Stimulated activated CD4-positive, alpha-beta T cell treated with anti-CD3 and anti-CD28 coated beads, Interleukin-1b, Interleukin-23, amount 100 ng/mL, for 4 hours (primary cell): ENCODE measurements at places on chromosomes 13 and 19.

DNA sequence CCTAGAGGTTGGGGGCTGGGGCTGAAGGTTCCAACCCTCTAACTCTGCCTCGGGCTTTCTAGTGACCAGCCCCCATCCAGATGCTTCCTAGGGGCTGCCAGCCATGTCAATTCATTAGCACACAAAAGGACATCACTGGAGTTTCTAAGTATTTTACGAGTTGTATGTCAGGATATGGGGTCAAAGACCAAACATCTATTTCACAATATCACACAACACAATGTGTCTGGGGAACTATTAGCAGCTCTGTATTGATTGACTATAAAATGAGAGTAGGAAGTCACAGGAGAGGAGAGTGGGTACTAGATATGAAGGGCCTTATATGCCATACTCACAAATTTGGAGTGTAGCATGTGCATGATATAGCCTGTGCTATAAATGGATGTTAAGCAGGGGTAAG, 42.1 kb downstream of the LPAR6 start:
- DNase-seq = no peak

GRCh38 chr19:34236035-34236987, 18.0 kb upstream of the GARRE1 start:
- no peak for DNase-seq

GRCh38 chr19:55245236-55245904, 13.4 kb downstream of the PPP6R1 start:
- no peak for DNase-seq

- no peak for DNase-seq
These were observed 20.4 kb downstream of the CLEC11A start for GRCh38 chr19:50743537-50743936.

- DNase-seq = no peak
These were observed 46.3 kb downstream of the BRD4 start for GRCh38 chr19:15285896-15286591.

GRCh38 chr13:101474419-101474957, 22.0 kb downstream of the ITGBL1 start:
- no peak for DNase-seq

DNA sequence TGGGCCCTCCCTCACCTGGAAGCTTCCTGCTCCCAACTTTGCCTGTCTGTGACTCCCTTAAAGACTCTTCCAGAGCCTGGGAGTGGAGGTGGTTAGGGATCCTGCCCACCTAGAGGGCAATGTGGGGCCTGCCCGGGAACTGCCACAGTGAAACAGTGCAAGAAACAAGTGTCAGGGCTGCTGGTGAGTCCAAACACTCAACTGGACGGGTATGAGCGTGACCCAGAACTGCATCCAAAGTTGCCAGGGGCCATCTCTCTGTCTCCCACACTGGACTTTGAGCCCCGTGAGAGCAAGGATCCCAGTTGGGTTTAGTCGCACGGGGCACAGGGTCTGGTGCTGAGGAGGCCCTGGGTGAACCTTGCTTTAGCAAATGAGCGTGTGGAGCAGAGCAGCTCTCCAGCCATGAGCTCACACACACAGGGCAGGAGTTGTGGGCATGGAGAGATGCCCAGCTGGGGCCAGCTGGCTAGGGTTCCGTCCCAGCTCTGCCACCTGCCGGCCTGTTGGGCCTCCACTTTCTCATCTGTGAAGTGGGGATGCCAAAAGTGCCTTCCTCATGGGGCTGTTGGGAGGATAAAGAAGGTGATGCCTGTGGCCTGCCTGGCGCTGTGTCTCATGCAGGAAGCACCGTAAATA, 2.8 kb upstream of the NUMBL start:
- no peak for DNase-seq

DNA sequence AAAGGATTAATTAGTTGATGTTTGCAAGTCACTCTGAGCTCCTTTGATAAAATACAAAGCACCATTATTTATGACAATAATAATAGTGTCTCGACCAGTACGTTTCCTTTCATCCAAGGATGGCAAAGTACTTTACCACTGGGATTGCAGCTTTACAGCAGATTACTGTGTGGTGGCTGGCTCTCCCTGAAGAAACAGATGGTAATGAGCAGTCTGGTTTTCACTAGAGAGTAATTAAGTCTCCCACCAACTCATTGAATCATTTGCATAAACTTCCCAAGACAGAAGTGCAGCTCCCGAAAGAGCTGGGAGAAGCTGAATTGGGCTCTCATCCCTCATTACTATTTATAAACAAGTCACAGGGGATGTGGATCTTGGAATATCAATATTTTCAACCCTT, 48.7 kb downstream of the KLF5 start:
- no peak for DNase-seq

GRCh38 chr13:94667190-94667589, 45.2 kb downstream of the SOX21 start:
- no peak for DNase-seq

- no peak for DNase-seq
These were observed 10.2 kb upstream of the JSRP1 start for GRCh38 chr19:2266183-2266993.

DNA sequence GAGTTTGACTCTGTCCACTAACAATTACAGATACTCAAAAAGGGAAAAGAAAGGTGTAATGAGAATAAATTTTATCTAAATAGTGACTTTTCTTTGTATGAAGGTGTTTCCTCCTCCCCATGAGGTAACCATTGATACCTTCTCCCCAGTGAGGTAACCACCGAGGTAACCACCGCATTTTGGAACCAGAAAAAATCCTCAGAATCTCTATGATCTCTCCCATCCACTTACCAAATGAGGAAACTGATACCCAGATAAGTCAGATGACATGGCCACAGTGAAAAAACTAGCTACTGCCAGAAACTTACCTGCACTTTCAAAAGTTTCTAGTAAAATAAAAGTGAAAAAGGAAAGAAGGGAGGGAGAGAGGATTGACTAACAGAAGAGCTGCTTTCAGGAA, 124.0 kb upstream of the FNDC3A start:
- no peak for DNase-seq

GRCh38 chr13:36412736-36413135, 19.6 kb upstream of the CCNA1 start:
- DNase-seq = no peak

GRCh38 chr19:30848636-30849425, 476.6 kb downstream of the ZNF536 start:
- no peak for DNase-seq

DNA sequence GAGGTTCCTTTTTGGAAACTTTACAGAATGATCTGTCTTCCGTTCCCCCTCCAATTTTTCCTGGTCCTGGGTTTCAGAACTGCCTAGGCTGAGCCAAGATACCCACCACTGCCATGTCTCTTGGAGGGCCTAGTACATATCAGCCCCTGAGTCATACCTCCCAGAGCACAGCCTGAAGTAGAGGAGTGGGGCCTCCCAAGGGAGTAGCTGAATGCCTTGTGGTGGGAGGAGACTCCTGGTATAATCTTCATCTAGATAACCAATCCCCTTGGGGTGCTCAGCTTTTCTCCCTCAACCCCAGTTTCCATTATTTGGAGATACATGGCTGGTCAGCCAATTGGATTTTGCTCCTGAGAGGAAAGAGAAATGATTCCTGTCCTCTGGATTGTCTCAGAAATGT, 30.3 kb downstream of the ZNF763 start:
- no peak for DNase-seq

DNA sequence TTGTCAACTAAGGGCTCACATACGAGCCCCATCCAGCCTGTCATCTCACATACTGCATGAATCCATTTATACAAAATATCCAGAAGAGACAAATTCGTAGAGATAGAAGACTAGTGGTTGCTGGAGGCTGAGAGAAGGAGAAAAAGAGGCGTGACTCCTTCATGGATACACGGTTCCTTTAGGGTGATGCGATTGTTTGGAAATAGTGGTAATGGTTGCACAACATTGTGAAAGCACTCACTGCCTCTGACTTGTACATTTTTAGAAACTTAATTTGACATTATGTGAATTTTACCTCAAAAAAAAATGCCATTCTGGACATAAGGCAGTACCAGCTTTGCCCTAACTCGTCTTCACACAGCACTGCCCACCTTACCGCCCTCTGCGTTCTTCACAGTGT, 27.3 kb downstream of the IGFL1 start:
- no peak for DNase-seq

GRCh38 chr19:14053500-14053899, 8.4 kb downstream of the PALM3 start:
- DNase-seq = no peak

- DNase-seq = no peak
These were observed 1.7 kb downstream of the KLK4 start for GRCh38 chr19:50909240-50910070.

GRCh38 chr13:86541461-86541860, 742.2 kb upstream of the SLITRK6 start:
- DNase-seq = no peak

GRCh38 chr13:77523834-77524728, 11.4 kb upstream of the SCEL start:
- no peak for DNase-seq

DNA sequence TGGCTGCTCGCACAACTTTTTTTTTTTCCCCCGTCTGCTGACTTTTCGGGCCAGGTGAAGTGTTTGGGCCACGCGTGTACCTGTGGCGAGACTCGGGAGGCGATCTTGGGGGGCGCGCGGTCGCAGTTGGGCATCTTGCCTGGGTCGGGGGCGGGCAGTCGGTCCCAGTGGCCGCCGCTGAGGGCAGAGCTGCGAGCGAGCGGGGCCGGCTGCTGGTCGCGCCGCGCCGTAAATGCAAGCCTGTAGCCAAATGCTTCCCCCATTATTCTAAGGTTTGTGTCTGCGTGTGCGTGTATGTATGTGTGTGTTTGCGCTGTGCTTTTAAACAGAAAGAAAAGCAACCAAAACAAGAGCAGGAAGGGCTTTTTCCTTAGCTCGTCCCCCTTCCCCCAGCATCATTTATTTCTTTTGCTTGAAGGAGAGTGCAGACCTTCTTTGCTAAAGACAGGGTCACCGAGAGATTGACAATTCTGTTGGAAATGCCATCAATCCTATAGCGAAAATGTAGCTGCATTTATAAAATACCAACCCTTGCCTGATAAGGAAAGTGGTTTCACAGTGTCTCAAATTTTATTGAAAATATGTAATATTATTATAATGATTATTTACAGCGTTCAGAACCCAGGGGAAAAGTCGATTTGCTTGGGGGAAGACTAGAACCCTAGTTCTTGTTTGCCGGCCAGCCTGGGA, 143.2 kb upstream of the ZNF536 start:
- DNase-seq = no peak

DNA sequence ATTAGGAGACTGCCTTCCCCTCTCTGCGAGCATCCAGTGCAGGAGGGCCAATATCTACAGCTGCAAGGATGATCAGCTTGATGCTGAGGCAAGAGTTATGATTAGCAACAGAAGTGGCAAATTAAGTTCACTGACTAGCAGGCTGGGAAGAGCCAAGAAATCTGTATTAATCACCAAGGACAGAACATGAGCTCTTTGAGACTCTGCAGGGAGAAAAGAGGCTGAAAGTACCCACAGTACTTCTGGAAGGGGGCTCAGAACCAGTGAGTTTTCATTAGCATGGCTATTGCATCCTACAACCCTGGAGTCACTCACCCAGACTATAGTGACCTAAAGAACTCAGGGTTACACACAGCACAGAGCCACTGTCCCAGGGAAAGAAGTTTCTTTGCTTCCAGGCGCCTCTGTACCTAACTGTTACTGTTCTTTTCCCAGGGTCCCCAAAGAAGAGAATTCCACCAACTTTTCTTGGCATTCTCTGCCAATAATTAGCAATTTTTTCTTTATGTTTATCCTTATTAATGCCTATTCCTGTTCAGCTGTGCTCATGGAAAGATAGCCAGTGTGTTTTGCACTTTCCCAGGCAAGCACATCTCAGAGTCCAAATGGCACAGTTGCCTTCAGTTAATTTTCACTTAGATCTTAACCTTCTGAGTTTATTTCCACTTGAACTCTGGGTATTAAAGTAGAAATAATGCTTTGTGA, 25.8 kb upstream of the MEDAG start:
- DNase-seq = no peak

GRCh38 chr13:25584087-25584486, 212.3 kb downstream of the ATP8A2 start:
- no peak for DNase-seq

DNA sequence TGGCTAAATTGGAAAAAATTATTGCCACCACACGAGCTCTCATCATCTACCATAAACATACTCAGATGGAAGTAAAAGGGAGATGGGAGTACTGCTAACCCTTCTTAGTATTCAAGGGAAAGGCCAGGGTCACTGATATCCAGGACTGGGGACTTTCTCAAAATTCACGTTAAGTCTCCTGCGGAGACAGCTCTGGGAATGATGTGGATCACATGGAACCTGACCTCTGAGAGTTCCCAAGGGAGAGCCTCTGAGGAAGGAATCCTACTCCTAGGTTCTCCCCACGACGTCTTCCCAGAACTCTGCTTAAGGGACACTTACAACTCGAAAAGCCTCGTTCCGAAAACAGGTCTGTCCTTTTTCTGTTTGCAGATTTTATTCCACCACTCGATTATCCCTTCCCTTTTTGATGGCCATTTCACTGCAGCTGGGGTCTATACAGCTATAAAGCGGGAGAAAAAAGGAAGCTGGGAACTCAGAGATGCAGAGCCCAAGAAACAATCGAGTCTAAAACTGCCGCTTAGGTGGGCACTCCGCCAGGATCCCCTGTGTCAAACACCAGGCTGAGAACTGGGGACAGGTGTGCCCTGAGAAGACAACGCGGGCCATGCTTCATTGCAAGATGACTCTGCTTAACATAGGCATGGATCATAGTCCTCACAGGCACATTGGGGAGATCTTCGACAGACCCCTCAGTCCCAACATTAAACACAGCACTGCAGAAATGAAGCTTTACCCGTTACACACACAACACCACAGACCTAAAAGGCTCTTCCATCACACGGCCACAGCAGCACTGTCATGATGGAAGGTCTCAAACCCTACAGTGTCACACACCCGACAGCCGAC, 823 bp upstream of the ZNF567 start:
- DNase-seq = no peak

GRCh38 chr19:40689339-40690049, 957 bp downstream of the NUMBL start:
- no peak for DNase-seq

GRCh38 chr19:34712395-34713261, 21.4 kb upstream of the ZNF181 start:
- DNase-seq = no peak

- DNase-seq = no peak
These were observed 545.4 kb downstream of the SUCLA2 start for GRCh38 chr13:47455626-47456025.

DNA sequence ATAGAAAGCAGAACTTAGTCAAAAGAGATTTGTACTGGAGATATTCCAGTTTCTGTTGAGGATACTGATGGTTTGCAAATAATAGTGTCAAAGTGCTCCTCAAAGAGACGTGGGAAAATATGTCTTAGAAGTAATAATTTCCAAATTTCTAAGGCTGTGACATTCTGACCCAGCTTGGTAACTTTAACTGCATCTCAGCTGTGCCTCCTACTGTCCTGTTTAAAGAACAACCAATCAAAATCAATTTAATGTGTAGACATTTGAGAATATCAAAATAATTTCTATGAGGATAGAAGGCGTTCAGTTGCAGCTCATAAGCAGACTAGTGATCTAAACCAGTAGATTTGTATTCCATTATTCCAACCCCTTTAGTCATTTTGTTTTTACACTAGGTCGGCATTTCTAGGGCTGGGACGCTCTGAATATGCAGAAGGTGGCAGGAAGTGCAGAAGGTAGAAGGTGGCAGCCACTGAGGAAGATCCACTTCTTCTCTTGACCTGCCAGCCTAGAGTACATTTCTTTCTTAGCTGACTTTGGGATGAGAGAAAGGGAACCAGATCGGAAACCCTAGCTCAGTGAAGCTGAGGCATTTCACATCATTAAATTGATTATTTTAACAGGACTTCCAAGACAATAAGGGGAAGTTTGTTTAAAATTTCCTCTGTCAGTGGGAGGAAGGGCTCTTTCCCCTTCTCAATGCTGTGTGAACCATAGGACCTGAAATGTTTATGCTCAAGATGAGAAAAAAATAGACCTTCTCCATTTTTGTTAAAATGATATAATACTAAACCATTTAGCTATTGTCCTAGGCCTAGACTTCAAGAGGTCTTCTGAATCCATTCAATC, 67.5 kb downstream of the COL4A1 start:
- DNase-seq = no peak
